Stimulated activated CD4-positive, alpha-beta T cell treated with anti-CD3 and anti-CD28 coated beads, Interleukin-1b, Interleukin-23, amount 100 ng/mL, for 4 hours (primary cell): ENCODE measurements at places on chromosomes 4 and X.

GRCh38 chr4:150348079-150348478 is 233.9 kb upstream of the MAB21L2 start:
- no peak for DNase-seq

DNA sequence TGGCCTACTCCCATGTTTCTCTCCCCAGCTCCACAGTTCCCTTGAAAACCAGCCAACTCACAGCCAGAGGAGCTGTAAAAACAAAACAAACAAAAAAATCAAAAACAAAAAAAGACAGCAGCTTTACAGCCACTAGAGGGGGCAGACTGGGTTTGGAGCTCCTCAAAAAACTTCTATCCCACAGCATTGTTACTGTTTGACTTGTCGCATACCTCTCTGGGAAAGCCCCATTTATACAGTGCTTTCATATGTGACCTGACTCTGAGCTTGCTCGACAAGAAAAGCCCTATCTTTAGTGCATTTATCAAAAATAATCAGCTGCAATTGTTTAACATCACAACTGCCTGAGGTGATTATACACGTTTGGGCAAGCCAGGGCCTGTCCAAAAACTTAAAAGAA is 21.6 kb downstream of the TSPAN6 start:
- no peak for DNase-seq

- no peak for DNase-seq
Measured at GRCh38 chr4:184409911-184410692, 64.2 kb downstream of the IRF2 start.

GRCh38 chr4:185712350-185713024 is 99.5 kb downstream of the SORBS2 start:
- DNase-seq: no peak

GRCh38 chrX:79036157-79036880 is 91.1 kb downstream of the P2RY10 start:
- no peak for DNase-seq

GRCh38 chr4:40190465-40190864 is 6.4 kb upstream of the RHOH start:
- DNase-seq: no peak

DNA sequence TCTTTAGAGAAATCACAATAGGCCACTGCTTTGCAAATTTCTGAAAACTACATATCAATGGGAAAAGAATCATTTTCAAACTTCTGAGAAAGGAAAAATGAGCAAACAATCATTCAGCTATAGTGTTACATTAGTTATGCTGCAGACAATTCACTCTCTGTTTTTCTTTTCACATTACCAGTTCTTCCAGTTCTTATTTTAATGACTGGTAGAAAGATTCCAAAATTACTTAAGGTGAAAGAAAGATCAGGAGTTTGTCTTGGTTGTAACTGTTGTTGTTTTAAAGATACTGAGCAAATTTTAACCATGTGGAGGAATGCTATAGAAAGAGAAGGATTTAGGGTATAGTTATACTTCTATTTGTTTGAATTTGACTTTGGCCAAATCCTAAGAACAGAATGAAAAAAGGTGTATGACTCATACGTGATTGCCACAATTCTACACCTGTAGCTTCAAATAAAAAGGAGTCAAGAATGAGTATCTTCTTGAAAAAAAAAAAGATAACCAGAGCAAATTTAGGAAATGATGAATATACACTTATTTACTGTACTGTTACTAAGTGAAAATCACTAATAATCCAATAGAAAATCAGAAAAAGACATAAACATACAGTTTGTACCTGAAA is 21.0 kb upstream of the RASGEF1B start:
- DNase-seq: no peak

DNA sequence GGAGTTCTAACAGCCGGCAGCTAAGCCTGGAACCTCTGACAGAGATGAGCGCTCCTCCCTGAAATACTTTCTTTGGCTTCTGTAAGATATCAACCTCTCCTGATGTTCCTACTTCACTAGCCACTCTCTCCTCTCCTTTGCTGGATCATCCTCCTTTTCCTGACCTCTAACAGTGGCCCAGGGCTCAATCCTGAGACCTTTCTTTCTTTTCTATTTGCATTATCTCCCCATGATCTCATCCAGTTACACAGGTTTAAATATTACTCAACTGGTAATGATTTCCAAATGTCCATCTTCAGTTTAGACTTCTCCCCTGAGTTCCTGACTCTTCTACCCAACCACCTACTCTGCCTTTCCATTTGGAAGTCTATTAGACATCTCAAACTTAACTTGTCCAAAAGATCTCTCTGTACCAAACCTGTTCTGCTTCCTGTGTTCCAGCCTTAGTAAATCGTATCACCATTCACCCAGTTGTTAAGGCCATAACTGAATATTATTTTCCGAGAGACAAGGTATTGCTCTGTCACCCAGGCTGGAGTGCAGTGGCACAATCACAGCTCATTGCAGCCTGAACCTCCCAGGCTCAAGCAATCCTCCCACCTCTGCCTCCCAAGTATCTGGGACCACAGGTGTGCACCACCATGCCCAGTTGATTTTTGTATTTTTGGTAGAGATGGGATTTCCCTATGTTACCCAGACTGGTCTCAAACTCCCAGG is 41.1 kb downstream of the RFC1 start:
- no peak for DNase-seq

GRCh38 chr4:86593688-86594558 is at the start of gene PTPN13:
Gene PTPN13 (plus strand): TSS chr4:86594315. CDS start chr4:86635257, 40,942 bp downstream.
- peak; percentile 42 for DNase-seq

DNA sequence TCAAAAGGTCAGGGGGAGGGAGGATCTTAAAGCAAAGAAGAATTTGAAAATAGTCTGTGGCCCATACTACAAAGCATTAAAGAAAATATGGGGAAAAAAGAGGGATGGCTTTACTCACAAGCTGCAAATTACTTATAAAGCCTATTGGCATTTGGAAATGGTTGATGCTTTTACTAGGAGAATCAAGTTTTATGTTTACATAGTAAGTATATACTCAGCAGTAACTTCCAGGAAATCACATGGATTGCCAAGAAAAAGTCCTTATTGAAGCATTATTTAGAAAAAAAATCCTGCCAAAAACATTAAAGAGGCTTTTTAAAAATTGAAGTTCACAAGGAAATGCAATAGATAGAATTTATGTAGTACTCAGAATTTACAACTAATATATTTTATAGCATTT is 8.4 kb upstream of the SH3RF1 start:
- no peak for DNase-seq

- DNase-seq: no peak
Measured at GRCh38 chr4:83082777-83083176, 31.8 kb downstream of the PLAC8 start.

DNA sequence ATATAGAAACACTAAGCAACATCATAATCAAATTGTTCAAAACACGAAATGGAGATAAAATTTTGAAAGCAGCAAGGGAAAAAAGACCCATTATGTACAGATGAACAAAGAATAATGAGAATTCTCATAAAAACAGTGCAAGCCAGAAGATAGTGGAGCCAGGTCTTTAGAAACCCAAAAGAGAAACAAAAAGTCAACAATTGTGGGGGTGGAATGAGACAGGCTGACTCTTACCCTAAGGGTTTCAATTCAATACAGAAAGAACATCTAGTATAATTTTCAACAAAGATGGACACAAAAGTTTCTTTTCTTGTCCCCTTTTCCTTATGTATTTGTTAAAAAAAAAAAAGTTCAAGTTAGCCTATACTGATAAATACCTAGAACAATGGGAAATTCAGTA is 34.0 kb upstream of the MAGEB2 start:
- no peak for DNase-seq

- no peak for DNase-seq
Measured at GRCh38 chr4:166501941-166502382, 628.9 kb downstream of the TLL1 start.

DNA sequence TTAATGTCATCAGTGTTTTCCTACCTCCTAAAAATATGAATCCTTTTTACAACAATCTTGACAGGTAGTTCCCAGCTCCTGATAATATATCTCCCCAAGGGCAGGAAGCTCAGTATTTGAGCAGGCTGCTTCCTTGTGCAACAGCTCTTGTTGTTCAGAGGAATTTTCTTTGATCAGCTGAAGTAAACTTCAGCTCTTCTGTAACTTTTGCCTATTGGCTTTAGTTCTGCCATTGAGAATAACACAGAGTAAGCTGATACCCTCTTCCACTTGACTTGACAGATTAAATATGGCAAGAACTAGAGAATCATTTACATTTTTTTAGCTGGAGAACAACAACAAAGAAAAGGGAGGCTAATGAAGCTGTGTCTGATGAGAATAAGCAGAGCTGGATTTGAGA is 75.2 kb downstream of the LUZP4 start:
- DNase-seq: no peak

DNA sequence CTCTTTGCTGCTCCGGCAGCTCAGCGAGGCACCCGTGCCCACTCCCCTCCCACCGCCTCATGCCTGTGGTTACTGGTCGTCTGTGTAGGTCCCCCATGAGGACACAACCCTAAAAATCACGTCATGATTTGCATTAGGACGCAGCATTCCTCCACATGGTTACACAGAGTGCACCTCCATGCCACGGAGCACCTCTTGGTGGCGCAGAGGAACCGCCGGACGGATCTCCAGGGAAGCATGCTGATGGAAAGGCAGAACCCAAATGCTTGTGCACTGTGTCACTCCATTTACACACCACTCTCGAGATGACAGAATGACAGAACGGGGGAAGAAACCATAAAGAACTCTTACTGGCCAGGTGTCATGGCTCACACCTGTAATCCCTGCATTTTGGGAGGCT is 22.4 kb downstream of the FAM53A start:
- no peak for DNase-seq

- no peak for DNase-seq
Measured at GRCh38 chr4:17038510-17039176, 140.2 kb upstream of the LDB2 start.
